ENCODE measurements at places on chromosomes 5 and 9. TPM values are rescaled to one million over a fixed set of nuclear protein-coding genes. Genes with fewer than 3 reads are reported as not detected.

GRCh38 chr9:29796291-29796952, 2223.1 kb upstream of the C9orf72 start:
- no peak for DNase-seq

DNA sequence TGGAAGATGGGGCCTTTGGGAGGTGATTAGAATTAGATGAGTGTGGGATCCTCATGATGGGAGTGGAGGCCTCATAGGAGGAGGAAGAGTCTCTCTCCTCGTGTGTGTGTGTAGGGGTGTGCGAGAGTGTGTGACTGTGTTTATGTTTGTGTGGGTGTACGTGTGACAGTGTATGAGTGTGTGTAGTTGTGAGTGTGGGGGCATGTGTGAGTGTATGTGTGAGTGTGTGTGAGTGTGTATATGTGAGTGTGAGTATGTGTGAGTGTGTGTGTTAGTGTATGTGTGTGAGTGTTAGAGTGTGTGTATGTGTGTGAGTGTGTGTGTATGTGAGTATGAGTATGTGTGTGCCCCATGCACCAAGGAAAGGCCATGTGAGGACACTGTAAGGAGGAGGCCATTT, 68.2 kb upstream of the SMIM15 start:
- no peak for DNase-seq

DNA sequence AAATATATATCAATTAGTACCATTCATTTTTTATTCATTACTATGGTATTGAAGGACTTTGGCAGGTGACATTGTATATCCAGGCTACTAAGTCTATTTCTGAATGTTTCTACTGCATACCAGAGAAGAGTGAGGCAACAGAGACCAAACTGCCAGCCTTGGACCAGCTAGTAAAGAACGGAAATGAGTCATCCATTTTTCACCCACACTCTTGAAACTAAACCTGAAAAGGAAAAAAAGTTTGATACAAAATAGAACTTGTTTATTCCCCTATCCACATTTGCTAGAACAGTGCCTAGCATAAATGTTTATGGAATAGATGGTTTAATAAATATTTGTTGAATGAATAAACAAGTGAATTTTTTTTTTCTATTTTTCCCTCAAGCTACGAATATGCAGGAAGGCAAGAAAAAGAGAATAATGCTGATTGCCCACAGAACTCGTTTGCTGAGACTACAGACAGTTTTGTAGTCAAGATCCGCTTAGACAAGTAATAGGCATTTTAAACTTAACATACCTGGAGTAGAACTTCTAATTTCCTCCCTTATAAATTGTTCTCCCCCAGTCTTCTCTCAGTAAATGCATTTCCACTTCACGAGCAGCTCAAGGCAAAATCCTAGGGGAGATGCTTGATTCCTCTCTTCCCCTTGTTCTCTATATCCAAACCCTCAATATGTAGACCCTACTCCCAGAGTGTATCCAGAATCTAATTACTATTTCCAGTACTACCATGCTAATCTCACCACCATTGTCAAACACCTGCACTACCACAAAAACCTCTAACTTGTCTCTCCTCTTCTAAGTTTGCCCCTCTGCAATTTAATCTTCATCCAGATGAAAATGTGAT, 146.2 kb upstream of the RASA1 start:
- peak; percentile 16 for DNase-seq

The PDGFRB gene
- 0.37 TPM for total RNA-seq

DNA sequence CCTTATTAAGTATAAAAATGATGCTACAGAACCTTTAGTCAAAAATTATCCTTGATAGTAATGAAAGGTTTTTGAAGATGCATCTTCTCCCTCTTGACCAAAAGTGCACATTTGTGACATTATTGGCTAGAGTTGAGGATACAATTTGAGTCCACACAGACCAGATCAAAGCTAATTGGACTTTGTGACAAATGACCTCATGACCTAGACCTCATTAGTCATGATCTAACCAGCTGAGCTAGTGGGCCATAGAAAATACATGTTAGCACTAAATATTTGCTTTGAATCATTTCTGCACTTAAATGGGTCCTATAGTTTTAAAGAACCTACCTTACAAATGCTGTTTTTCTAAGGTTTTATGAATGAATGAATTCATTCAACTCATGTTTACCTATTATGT, 182.1 kb downstream of the RFX3 start:
- no peak for DNase-seq

DNA sequence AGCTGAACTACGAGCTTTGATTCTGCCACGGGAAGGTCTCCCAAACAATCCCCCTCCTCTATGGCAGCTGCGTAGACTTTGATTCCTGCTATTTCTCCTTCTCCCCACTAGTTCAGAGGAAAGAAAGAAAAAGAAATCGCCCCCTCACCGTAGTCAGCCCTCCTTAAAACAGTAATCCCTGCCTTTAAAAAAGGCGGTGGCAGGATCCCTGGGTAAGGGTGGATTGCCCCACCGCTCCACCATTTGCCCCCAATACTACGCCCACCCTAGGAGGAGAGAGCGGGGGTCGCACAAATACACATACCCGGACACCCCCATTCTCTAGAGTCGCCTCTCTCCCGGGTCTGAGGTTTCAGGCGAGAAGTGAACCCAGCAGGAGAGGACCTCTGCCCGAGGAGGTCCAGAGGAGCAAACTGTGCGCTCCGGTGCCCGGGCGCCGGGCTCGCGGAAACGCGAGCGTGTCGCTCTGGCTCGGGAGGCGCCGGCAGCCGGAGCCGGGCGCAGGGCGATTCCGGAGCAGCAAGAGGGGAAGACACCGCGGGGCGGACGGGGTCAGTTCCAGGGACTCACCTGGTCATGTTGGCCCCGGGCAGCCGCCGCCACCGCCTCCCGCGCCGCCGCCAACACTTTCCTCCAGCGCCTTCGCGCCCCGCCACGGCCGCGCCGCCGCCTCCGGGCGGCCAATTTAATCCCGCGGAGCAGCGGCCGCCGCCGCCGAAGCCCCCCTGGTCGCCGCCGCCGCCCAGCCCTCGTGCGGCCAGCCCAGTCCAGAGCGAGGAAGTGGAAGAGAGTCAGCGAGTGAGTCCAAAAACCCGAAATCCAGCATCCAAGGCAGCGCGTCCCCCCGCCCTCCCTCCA, 1057.7 kb upstream of the DMAC1 start:
- no peak for DNase-seq

The MEF2C gene
- total RNA-seq = 1.4 TPM

The PCA3 gene
- not detected for total RNA-seq

- peak; percentile 53 for DNase-seq
Measured at GRCh38 chr5:172133359-172134029, 54.5 kb downstream of the STK10 start.

The EGR1 gene
- total RNA-seq = 18.9 TPM

GRCh38 chr9:70924895-70925547, 196.4 kb downstream of the TRPM3 start:
- DNase-seq = no peak

- no peak for DNase-seq
Measured at GRCh38 chr9:108845507-108845906, 10.3 kb downstream of the ACTL7B start.

DNA sequence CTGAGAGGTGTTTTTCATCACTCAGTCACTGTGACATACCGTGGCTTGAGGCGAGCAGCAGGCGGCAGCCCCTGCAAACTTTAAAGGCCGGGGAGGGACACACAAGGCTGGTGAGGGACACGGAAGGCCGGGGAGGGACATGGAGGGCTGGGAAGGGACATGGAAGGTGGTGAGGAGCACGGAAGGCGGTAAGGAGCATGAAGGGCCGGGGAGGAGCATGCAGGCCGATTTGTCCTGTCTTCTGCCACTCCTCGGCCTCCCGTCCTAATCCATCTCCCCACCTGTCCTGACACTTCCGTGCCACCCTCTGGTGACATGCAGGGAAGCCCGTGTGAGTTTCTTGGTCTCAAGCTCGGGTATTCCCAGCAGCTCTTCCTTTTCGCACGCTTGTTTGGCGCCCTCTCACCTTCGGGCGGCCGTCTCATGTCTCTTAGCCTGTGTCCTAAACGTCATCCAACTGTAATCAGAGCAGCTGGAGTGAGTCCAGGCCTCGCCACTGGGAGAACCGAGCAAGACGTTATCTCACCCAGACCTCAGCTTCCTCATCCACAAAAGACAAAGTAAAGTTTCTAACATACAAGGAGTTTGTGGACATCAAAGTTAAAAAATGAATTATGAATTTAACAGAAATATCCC, 126.5 kb downstream of the MRPL36 start:
- DNase-seq = no peak

DNA sequence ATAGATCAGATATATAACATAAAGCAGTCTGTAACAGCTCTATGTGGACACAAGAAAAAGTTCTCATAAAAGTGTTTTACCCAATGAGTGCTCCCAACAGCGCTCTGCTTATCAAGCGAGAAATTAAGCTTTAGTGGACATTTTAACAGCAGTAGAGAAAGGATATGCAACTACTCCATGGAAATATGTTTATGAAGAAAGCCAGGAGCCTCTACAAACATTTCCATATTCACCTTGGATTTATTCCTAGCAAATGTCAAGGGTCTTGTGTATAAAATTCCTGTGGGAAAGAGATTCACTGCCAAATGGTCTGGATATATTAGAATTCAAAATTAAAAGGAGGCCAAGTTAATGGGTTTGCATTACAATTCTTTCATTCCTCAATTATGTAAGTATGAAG, 66.5 kb downstream of the DTWD2 start:
- DNase-seq = no peak

DNA sequence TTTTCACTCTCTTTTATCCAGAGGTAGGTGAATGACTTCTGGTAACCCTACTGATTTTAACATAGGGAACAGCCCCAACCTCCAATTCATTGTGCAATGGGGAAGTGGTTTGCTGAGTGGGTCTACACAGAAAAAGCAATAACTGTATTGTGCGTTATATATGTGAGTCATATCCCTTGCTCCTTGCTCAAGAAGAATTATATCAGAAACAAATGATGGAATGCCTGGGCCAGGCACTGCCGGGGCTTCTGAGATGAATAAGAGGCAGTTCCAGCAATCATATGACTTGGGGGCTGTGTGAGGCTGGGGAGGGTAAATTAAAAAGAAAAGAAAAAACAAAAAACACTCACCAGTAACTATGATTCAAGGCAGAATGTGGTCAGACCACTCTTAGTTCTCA, 79.2 kb upstream of the ABCA1 start:
- DNase-seq = no peak

GRCh38 chr5:96004754-96005153, 43.1 kb upstream of the ELL2 start:
- no peak for DNase-seq
